Spinal cord (tissue), 10 donors: ENCODE measurements at places on chromosomes 2 and 18.

GRCh38 chr2:173596244-173596643 is 241.6 kb downstream of the CDCA7 start:
- no peak for DNase-seq

DNA sequence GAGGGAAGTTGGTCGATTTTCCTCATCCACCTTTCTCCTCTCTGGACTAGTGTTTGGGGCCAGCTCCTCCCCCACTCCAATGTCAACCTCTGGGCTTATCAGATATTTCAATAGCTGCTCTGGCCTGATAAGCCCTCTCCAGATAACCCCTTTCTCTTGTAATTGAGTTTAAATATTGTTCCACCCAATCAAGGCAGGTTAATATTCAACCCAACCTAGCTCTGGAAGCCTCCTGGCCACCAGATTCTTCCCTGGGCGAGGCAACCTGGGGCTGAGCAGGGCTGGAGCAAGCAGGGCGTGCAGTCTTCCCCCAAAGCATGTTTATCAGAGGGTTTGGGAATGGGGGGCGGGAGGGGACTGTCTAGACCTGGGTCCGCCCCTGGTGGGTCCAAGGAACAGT is 73.8 kb downstream of the TFCP2L1 start:
- DNase-seq = no peak

DNA sequence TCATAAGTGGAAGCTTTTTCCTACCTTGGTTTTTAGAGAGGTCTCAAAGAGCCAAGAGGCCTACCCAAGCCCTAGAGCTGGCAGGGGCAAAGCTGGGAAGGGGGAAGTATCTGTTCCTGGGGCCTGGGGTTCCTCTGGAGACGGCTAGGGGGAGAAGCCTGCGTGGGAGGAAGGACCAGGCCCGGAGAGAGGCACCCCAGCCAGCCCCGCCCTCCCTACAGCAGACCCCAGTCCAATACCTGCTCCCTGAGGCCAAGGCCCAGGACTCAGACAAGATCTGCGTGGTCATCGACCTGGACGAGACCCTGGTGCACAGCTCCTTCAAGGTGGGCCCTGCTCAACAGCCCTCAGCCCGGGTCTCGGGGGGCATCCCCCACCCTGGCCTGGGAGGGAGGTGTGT is 2.2 kb downstream of the CTDSP1 start:
- no peak for DNase-seq

GRCh38 chr2:70729647-70730046 is 38.4 kb downstream of the ADD2 start:
- no peak for DNase-seq

GRCh38 chr2:116517936-116518335 is 1296.6 kb upstream of the DDX18 start:
- DNase-seq = no peak

DNA sequence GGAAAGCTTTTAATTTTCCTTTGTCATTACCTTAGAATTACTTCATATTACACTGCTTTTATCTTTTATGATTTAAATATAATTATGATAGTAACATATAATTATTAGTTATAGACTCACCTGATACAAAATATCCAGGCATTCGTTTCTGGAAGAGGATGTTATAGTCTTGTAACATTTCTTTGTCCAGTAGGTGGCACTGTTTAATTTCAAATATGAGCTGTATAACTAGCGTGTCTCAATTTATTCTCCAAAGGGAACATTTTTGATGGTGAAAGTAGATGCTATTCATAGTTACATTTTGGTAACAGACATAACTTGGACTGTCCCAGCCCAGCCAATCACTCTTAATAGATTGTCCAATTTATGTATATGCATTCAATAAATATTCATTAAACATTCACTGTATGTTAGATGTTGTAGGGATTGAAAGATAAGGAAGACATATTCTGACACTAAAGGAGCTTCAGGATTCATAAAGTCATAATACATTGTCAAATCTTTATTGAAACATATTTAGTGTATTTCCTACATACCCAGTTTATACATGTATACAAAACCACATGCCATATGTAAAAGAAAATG is 19.2 kb downstream of the DAW1 start:
- DNase-seq = peak; percentile 48

- no peak for DNase-seq
Measured at GRCh38 chr2:108586631-108587030, 52.4 kb downstream of the LIMS1 start.

DNA sequence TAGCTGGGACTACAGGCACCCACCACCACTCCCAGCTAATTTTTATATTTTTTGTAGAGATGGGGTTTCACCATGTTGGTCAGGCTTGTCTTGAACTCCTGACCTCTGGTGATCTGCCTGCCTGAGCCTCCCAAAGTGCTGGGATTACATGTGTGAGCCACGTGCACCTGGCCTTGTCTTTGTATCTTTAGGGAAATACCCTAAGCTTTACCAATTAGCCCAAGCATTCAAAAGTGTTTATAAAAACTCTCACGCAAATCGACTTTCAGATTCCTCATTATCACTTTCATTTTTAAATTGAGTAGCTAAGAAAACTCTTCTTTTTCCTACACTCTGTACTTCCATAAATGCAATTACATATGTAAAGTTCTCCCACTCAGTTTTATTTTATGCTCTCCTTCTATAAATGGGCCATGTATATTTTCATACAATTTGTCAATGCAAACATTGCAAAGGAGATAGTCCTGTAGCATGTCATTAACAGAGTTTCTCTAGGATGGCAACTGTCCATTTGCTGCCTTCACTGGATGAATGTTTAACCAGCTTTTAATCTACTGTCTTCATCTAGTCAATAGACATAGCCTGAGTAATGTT is 326.2 kb upstream of the LRATD1 start:
- DNase-seq = no peak

DNA sequence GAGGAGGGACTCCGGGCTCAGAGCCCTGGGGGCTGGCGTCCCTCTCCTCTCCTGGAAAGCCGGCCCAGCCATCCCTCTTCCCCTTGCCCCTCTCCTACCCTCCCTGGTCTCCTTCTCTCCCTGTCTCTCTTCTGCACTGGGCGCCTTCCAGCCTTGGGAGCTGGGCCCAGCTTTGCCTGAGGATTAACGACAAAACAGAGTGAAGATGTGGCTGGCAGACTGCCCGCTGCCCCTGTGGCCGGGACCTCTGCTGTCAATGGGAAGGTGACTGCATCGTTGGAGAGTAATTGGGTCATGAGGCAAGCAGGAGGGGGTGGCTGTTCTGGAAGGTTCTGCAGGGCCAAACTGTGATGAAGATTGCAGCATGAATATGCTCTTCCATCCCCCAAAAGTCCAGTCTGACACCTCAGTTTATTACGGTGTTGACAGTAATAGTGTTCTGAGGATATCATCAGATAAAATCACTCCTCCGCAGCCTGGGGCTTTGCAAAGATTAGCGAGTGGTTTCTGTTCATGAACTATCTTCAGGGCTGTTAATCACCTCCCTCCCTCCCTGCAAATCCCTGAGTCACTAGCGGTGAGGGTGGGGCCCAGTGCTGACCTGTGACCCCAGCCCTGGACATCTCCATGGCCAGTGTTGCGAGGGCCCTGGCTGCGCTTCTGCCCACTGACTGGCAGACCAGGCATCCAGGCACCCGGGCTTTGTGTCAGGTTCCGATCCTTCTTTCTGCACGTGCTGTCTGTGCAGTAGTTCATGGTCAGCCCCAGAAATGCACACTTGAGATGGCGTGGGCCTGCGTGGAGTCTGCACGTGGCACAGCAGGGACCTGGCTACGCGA is 23.0 kb downstream of the RTP5 start:
- peak; percentile 52 for DNase-seq

DNA sequence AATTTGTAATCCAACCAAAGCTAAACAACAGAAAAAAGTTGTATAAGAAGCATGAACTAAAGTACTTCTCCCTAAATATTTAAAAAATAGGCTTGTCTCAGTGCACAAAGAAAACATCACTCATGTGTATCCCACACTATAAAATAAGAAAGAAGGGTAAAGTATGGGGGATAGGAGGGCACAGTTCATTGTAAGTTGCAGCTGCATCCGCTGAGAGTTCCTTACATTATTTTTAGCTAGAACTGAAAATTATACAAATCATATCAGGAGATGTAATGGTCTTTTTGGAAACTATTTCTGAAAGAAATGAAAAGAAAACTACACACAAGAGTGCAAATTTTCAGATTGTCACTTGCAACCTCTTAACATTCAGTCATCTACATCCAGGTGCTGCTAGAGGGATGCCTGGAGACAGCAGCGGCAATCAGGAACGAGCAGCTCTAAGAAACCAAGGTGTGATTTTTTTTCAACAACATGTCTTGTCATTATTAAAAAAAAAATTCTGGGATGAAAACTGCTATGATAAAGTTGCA is 273.6 kb downstream of the ASXL3 start:
- DNase-seq = no peak

GRCh38 chr2:71675296-71675695 is 221.9 kb downstream of the DYSF start:
- no peak for DNase-seq

GRCh38 chr2:241606186-241606585 is 30.8 kb downstream of the THAP4 start:
- no peak for DNase-seq

DNA sequence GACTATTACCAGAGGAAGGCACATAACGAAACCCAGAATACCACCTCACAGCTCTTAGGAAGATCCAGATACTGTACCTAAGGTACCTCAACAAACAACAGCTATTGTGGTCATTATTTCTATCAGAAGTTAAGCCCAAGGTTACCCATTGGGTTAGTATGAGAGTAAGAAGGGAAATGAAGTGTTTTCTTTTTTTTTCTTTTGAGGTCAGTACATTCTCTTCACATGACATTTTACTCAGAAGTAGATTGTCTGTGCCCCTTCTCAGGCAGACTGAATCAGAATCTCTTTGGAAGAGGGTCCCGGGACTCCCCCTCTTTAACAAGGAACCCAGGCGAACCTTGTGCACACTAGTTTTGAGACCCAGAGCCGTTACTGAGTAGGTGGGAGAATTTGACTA is 233.7 kb upstream of the CXCR4 start:
- DNase-seq = no peak
